NCI-H187 treated with DMSO at 0.1 percent for 48 hours (cell line): ENCODE measurements at places on chromosomes 1 and 21.

DNA sequence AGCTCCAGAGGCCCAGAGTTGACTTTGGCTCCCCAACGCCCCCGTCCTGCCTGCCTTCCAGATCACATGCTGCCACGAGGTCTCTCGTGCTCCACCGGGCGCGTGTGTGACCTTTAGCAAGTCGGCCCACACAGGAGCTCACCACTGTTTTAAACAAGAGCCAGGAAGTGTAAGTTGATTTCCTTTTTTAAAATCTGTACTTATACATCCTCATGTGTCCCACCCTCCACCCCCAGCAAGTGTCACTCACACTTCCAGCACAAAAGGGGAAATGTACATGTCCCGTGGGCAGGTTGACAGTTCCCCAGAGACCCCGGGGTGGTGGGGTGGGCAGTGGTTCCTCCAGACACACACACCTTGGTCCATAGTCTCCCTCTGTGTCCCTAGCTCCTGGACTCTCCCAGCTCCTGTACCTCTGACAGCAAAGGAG, 84.4 kb downstream of the STUM start:
- no peak for DNase-seq

- DNase-seq: no peak
These were observed 1466.9 kb downstream of the KCNT2 start for GRCh38 chr1:195141294-195141693.

DNA sequence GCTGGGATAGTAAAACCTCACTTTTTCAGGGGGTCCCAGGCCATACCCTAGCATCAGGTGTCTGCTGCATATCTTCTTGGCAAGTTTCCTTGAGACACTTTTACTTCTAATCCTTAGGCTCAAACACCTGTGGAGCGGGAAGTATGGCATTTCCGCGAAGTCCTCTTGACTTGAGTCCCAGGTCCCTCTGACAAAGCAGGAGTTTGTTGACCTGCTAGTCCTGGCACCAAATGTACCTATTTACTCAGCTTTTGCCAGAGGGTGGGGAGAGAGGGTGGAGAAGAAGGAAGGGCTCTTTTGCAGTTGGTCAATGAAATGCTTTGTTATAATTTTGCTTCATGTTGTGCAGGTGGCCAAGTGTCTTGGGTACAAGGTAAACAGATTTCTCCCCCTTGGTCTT, 59.7 kb downstream of the CLIC6 start:
- DNase-seq: no peak

GRCh38 chr1:150567341-150567716, 12.1 kb downstream of the MCL1 start:
- DNase-seq: no peak

- peak; percentile 15 for DNase-seq
These were observed 44.9 kb upstream of the CYP2J2 start for GRCh38 chr1:59971464-59971911.

GRCh38 chr1:28282426-28283407, 23.4 kb downstream of the SESN2 start:
- no peak for DNase-seq

DNA sequence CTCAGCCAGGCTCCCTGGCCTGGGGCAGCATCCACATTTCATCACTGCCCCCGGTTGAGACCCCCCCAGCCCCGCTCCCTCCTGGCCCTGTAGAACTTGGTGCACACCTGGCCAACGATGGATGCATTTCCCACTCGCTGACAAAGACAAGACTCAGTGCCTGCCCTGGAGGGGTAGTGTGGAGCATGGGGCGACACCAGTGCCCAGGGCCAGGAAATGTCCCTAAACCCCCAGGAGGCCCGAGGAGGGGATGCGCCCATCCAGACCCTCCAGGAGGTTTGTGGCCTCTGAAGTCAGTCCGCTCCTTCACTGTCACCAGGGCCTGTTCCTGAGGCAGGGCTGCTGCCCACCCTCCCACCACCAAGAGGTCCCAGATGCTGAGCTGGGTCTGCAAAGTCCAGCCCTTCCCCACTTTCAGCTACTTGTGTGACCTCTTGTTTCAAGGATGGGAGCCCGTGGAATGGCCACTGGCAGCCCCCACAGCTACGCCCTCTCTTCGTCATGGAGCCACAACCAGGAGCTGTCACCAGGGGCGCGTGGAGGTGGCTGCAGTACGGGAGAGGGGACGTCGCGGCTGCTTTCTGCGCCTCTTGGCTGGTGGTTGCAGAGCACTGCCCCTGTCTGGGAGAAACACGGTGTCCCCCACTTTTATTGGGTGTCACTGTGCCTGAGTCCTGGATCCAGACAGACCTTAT, 35.7 kb downstream of the AJAP1 start:
- DNase-seq: no peak

- no peak for DNase-seq
These were observed 37.6 kb downstream of the DHCR24 start for GRCh38 chr1:54849219-54850068.

- no peak for DNase-seq
These were observed 53.5 kb upstream of the TRAPPC10 start for GRCh38 chr21:43958364-43959158.
